GM03348 (cell line): ENCODE measurements at places on chromosomes 12 and 14.

- DNase-seq: no peak
Observed at GRCh38 chr14:100015251-100015655, 50.0 kb upstream of the EVL start.

DNA sequence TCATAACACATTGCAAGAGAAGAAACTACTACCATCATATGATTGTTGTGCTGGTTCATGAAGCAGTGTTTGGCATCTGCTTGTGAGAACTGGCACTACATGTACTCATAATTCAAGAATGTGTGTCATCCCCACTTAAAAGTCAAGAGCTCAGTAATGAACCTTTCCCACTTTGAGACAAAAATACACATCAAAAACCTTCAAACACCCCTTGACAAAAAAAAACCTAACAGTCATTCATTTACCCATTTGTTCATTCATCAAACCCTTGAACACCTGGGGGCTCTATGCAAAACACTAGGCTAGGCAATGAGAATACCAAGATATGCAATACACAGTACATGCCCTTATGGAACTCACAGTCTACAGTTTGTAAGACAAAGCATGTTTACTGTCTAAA, 40.0 kb downstream of the KIF21A start:
- no peak for DNase-seq

GRCh38 chr14:48546996-48547395, 871.6 kb upstream of the MDGA2 start:
- DNase-seq: no peak

DNA sequence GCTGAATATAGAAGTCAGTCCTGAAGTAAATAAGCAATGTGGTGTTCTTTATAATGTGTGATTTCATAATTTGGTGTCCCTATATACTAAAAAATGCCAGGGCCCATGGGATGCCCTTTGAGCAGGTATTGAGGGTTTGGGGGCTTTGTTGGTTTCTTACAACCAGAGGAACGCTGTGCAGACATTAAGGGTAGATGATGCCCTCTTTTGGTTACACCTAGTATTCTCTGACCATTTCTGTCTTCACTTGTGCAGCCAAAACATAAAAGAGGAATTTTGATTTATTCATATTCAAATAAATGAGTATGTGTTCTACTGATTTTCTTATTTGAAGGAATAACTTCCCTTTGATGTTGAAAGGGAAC, 3.0 kb downstream of the LGR5 start:
- no peak for DNase-seq

- peak; percentile 47 for DNase-seq
Observed at GRCh38 chr12:66035288-66035966, 95.1 kb downstream of the LLPH start.

DNA sequence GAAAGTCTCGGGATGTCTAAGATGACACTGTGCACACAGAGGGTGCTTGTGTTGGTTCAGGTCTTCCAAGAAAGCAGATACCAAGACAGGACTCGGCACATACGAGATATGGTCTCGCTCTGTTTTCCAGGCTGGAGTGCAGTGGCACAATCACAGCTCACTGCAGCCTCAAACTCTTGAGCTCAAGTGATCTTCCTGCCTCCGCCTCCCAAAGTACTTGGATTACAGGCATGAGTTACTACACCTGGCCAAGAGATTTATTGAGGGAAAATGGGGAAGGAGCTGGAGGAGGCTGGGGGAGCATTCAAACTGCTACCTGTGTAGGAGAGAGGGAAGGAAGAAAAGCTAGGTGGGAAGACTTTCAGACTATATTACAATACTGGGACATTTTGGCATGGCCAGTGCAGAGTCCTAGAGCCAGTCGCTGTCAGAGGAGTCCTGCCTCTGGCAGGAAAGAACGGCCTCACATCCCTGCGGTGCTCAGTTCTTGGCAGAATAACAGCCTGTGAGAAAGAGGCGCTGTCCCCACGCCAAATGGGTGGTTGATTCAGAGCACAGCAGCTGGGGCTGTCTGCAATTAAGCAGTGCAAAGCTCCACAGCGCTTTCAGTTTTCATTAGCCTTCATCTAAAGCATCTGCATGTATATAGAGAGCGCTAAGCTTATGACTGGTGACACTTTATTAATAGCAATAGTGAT, 18.3 kb downstream of the SLC17A8 start:
- DNase-seq: peak; percentile 77

DNA sequence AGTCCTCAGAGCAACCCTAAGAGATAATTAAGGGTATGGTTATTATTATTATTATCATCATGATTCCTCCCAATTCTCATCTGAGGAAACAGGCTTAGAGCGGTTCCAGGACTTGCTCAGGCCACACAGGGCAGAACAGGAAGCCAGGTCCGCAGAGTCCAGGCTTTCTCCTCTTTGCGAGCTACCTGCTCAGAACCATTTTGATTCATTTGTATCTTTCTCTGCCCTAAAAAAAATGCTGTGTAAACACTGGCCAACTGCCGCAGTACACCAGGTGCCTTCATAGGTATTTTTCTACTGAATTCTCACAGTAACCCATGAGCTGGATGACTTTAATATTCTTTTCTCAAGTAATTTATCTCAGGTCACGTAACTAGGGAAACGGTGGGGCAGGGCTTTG, 45.3 kb downstream of the ST8SIA1 start:
- DNase-seq: no peak

DNA sequence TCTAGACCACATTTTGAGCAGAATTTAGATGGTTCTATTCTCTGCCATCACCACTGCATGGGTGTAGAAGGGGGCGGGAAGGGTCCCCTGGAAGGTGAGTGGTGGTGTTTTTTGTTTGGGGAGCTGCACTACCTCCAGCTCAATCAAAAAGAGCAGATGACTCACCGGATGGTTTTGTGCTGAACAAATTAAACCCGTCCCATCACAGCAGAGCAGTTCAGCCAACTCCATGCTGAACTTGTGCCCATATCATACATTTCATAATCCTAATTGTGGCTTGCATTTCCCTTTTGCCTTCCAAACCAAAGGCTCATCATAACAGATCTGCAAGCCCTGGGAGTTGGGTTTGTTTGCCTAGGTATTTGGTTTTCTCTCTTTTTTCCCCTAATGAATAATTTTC, 53.0 kb upstream of the RPH3A start:
- DNase-seq: peak; percentile 8

DNA sequence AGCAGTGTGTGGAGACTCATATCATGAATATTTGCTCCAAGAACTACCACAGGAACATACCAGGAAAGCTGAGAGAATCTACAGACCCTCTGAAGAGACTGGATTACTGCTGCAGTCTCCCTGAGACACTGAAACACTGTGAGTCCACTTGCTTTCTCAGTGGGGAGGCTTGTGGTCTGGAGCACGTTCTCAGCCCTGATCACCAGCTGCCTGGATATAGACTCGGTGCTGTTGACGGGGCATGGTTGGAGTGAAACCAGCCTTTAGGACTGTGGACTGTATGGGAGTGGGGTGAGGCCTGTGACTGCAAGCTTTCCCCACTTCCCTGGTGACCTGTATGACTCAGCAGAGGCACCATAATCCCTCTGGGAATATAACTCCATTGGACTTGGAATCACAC, 525.8 kb upstream of the FBXO33 start:
- no peak for DNase-seq

- no peak for DNase-seq
Observed at GRCh38 chr14:101859958-101860357, 98.4 kb downstream of the PPP2R5C start.

DNA sequence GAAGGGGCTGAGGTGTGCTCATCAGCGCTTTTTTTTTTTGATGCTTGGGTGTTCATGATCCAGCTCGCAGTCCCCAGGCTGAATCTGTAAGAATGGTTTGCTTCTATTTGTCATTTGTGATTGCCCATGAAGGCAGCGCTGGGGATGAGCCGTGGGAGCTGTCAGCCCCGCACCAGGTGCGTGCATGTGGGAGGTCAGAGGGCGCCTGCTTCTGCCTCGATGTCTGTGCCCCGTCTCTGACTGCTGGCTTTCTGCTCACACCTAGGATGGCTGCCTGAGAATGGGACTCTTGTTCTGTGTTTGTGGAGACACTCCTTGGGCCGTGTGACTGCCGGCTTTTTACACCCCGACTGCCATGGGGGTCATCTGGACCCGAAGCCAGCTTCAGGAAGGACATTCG, 141.2 kb upstream of the RTL1 start:
- no peak for DNase-seq

DNA sequence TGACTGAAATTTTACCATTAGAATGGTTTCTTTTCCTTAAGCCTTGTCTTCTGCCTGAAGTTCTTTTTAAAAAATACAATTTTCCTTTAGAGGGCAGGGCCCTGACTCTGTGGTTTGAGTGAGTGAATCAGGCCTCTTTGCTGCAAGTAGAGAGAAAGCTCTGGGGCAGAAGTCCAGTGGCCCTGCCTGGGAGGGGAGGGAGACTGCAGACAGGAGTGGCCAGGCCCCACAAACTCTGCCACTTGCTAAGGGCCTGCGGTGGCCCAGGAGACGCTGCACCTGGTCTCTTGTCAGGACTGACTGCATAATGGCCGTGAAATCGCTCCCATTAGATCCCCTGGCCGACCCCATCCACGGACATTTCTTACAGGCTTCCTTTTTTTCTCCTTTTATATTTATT, 25.5 kb downstream of the TSPAN11 start:
- no peak for DNase-seq

GRCh38 chr12:47545938-47546609, 159.8 kb downstream of the RPAP3 start:
- DNase-seq: no peak

DNA sequence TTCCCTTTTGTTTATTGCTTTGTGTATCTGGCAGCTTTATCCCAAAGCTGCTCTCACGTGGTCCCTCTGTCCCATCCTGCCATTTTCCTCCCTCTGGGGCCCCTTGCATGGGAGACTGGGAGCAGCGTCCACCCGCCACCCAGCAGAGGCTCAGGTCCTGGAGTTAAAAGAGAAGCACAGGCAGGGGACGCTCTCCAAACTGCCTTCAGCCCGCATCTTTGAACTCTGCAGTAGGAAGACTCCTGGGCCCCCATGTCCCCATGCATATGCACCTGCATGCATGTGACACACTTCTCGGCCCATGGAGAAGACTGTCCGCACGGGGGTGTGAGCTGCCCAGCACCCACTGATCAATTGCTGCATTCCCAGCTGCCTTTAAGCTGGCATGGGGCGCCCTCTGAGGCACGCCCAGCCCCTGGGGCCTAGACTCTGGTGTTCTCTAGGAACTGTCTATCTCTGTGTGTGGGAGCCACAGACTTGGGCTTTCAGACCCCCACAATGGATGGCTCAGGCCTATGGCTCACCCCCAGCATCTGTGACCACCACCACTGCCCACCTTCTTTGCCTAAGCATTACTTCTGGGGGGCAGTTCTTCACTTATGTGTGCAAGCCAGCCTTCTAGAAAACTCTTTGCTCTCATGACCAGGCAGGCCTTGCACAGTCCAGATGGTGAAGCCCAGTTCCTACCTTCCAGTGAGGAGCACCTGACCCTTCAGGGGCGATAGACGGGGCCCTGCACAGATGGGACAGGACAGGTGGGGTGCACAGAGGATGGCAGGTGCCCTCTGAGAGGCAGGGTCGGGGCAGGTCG, 96.1 kb upstream of the DIO3 start:
- DNase-seq: no peak

DNA sequence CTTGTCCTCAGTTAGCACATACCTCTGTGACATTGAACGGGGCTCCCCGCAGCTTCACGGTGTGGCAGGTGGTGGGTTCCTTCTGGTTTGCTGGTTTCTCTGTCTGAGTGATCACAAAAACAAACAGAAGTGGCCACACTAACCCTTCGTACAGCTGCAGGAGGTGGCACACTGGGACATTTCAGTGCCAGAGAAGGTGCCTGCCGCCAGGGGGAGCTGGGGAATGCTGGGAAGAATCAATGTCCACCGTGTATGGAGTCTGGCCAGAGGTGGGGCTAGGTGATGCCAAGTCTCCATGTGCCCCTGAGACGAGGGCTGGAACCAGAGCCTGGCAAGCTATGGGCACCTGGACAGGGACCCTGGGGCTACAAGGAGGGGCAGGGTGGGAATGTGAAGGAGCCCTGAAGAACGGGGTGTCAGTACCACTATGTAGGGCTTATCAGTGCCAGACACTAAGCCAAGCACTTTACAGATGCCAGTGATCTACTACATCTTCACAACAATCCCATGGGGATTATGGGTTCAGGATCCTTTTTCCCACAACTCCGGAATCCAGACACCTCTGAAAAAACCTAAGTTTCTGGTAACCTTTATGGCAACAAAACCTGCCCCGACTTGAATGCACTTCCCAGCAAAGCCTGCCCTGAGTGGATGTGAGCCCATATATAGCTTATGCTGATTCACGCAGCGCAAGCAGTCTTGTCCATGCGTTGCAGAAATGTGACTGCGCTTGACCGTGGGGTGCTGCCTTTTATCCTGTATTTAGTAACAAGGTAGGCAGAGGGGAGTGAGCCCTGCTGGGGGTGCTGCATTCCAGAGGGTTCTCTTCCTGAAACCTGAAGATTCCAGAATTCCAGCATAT, 10.8 kb downstream of the RBM19 start:
- DNase-seq: no peak

- DNase-seq: no peak
Observed at GRCh38 chr14:21199611-21200560, 44.0 kb upstream of the OR5AU1 start.

DNA sequence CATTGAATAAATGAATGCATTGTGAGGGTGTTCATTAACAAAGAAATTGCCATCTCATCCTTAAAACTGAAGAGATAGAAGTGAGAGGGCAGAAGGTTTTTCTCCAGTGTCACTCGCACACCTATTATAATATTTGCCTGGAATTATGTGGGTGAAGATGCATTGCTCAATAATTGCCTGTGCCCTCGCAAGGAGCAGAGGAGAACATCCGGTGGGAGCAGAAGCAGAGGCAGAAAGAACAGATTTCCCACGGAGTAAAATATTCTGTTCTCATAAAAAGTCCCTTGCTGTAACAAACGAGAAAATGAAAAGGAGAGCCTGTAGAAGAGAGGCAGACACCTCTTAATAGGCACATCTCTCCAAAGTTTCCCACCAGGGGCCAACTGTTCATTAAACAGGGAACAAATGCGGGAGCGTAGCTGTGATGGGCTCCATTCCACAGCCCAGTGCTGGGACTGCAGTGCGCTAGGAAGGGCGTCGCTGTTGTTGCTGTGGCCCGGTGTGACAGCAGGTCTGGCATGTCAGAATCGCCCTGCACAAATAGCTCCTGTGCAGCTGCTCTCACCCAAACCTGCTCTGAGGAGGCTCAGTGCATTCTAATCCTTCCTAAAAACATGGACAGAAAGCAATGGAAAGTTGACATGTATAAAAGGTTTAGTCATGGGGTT, 359.8 kb downstream of the APAF1 start:
- DNase-seq: no peak

DNA sequence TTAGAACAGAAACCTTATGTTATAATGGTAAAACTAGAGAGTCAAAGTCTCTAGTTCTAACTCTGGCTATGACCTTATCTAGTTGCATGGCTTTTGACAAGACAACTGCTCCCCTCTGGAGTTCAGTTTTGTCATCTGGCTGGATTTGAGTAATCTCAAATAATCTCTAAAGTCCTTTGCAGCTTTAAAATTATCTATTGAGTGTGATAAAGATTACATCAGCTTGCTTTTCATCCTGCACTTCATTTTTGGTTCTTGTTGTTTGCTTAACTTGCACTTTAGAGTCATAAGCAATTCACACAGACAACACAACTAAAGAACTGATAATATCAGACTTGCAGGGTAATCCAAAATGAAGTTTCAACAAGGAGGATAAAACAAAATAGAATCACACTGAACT, 2.3 kb downstream of the AKAP5 start:
- DNase-seq: no peak

GRCh38 chr12:90896164-90896563, 58.8 kb downstream of the CCER1 start:
- DNase-seq: peak; percentile 48
